CD4-positive, alpha-beta T cell (primary cell): ENCODE measurements at places on chromosomes 12 and 14.

DNA sequence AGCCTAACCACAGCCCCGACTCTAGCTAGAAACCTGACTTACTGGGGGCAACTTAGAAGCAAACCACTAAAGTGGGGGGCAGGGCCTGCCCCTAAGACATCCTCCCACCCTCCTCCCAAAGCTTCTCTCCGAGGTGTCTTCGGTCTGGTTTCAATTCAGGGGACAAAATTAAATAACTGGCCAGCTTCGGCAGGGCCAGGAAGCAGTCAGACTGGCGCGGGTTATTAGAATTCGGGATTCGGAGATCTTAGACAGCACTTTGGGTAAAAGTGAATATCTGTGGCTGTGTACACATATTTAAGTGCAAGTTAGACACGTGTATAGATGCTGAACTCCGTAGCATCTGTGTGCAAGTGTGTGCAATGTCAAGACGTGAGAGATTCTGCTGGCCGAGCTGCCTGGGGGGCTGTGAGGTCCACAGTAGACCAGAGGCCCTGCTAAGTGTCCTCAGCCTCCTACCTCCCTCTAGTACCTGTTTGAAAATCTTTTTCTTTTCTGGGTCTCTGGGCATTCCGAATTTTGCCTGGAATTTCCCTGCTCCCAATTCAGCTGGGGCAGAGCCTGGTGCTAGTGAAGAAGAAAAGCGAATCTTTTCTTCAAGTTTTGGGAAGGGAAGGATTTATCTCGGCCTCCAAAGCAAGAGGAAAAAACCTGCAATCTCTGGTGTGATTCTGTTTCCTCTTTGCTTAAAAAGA, 4.0 kb upstream of the HOXC10 start:
- no peak for DNase-seq
- no peak overlapping the region for H3K4me3 ChIP-seq
- H3K36me3 ChIP-seq, result no peaks in the 10 kb centered on the region
- H3K4me1 ChIP-seq, result peaks cover 33% of the 10 kb centered on the region
- no peak overlapping the region for H3K27ac ChIP-seq
- peaks cover 96% of the 10 kb centered on the region for H3K27me3 ChIP-seq

GRCh38 chr14:71338153-71338552, 430.9 kb downstream of the PCNX1 start:
- no peak overlapping the region for H3K4me3 ChIP-seq
- no peaks in the 10 kb centered on the region for H3K27me3 ChIP-seq
- no peak for DNase-seq
- no peaks in the 10 kb centered on the region for H3K4me1 ChIP-seq
- H3K27ac ChIP-seq, result no peak overlapping the region

- H3K36me3 ChIP-seq, result peaks cover 2% of the 10 kb centered on the region
- H3K27me3 ChIP-seq, result no peaks in the 10 kb centered on the region
- peaks cover 15% of the 10 kb centered on the region for H3K4me1 ChIP-seq
- DNase-seq, result no peak
These were observed 3.7 kb upstream of the DHRS4L2 start for GRCh38 chr14:23984891-23985602.

GRCh38 chr12:91978143-91978542, 167.5 kb downstream of the BTG1 start:
- DNase-seq, result no peak
- H3K4me3 ChIP-seq, result no peak overlapping the region
- peak overlapping the region; percentile 2 for H3K27ac ChIP-seq
- no peaks in the 10 kb centered on the region for H3K36me3 ChIP-seq
- no peaks in the 10 kb centered on the region for H3K27me3 ChIP-seq

DNA sequence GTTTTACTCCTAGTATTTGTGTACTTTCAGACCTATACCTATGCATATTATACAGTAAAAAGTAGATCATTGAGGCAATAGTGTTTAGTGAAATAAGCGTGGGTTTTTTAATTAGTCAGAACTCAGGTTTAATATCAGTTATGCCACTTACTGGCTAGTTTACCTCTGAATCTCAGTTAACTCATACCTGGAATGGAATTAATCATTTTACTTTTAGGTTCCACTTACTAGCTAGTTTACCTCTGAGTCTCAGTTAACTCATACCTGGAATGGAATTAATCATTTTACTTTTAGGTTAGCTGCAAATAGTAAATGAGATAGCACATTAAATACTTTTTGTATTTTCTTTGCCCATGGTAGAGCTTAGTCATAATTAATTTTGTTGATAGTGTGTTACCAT, 475.7 kb downstream of the CCER1 start:
- no peak overlapping the region for H3K27ac ChIP-seq
- H3K27me3 ChIP-seq, result no peaks in the 10 kb centered on the region
- DNase-seq, result no peak
- H3K4me3 ChIP-seq, result no peak overlapping the region
- H3K36me3 ChIP-seq, result no peaks in the 10 kb centered on the region

DNA sequence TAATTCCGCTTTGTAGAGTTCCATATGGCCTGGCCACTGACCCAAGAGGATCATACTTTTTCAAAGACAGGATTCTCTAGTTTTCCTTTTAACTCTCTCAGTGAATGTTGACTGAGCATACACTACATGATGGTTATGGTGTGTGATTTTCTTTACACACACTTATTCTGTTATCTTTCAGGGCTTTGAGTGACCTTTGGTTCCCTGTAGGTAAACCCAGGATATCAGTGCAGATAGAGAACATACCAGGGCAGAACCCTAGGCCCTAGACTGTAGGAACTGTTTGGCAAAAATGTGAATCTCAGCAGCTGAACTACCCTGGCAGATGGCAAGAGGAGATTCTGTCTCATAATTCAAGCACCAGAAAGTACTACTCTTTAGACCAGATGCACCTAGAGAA, 159.6 kb downstream of the KCNA5 start:
- H3K4me1 ChIP-seq, result no peaks in the 10 kb centered on the region
- no peaks in the 10 kb centered on the region for H3K36me3 ChIP-seq
- DNase-seq, result no peak
- peaks cover 12% of the 10 kb centered on the region for H3K27me3 ChIP-seq
- H3K27ac ChIP-seq, result no peak overlapping the region
- H3K4me3 ChIP-seq, result no peak overlapping the region

DNA sequence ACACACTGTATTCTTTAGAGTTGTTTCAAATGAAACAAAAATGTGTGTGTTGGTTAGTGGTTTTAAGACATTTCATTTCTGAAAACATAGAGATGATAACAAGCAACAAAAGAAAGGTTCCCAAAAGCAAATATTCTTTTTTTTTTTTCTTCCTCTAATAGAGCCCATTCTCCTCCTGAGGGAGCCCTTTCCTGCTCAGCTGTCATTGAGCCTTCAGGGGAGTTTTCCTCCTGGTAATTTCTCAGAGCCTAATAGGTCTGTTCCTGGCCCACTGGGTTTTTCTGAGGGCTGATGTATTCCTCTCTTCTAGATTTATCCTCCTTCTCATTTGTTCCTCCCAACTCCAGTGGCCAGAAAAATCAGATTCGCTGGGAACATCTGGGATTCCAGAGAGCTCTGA, 654.5 kb downstream of the NOVA1 start:
- no peaks in the 10 kb centered on the region for H3K27me3 ChIP-seq
- H3K4me3 ChIP-seq, result no peak overlapping the region
- H3K4me1 ChIP-seq, result no peaks in the 10 kb centered on the region

DNA sequence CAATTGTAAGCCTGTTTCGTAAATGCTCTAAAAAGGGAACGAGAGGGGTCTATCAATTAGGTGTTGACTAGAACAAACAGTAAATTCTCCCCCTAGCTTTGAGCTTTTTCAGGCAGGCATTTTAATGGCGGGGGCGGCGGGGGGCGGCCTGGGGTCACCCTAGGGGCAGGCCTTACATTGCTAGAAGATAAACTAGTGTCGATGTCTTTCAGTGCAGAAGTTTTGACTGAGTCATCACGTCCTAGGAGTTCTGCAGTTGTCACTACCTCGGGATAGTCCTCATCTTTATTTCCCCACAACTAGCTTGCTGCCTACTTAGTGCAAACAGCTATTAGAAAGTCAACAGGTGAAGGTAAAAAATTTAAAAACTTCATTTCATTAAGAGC, 1.6 kb downstream of the ATP6V1D start:
- H3K27me3 ChIP-seq, result no peaks in the 10 kb centered on the region
- no peak overlapping the region for H3K27ac ChIP-seq
- no peak overlapping the region for H3K4me3 ChIP-seq
- DNase-seq, result no peak

GRCh38 chr12:1939331-1939730, 20.9 kb upstream of the CACNA2D4 start:
- H3K4me3 ChIP-seq, result no peak overlapping the region
- peaks cover 20% of the 10 kb centered on the region for H3K36me3 ChIP-seq

GRCh38 chr14:86193756-86194155, 663.8 kb downstream of the FLRT2 start:
- H3K4me1 ChIP-seq, result no peaks in the 10 kb centered on the region
- no peak overlapping the region for H3K27ac ChIP-seq
- H3K36me3 ChIP-seq, result no peaks in the 10 kb centered on the region
- H3K27me3 ChIP-seq, result no peaks in the 10 kb centered on the region
- DNase-seq, result no peak

GRCh38 chr12:125303337-125303736, 238.1 kb downstream of the AACS start:
- H3K4me1 ChIP-seq, result no peaks in the 10 kb centered on the region
- H3K4me3 ChIP-seq, result no peak overlapping the region
- H3K27ac ChIP-seq, result no peak overlapping the region

- no peaks in the 10 kb centered on the region for H3K27me3 ChIP-seq
- H3K36me3 ChIP-seq, result peaks cover 9% of the 10 kb centered on the region
- H3K4me3 ChIP-seq, result no peak overlapping the region
These were observed 242.1 kb downstream of the CHST11 start for GRCh38 chr12:104698871-104699270.

DNA sequence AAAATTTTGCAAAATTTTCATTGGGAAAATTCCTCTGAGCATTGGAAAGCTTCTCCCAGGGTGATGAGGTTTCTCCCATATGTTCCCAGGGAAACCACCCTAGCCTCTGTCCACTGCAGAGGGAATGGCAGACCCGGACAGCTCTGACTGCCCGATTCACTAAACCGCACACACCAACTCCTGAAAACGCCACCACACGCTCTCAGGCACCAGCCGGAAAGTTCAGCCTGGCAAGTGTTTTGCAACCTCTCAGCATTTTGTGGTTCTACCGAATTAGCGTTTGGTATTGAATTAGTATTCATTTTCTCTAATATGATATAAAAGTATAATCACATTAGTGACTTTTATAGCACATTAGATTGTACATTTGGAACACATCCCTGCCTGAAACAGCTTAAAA, 213.4 kb downstream of the PHETA1 start:
- no peaks in the 10 kb centered on the region for H3K27me3 ChIP-seq
- DNase-seq, result no peak
- no peaks in the 10 kb centered on the region for H3K36me3 ChIP-seq
- no peak overlapping the region for H3K4me3 ChIP-seq
- H3K27ac ChIP-seq, result no peak overlapping the region

DNA sequence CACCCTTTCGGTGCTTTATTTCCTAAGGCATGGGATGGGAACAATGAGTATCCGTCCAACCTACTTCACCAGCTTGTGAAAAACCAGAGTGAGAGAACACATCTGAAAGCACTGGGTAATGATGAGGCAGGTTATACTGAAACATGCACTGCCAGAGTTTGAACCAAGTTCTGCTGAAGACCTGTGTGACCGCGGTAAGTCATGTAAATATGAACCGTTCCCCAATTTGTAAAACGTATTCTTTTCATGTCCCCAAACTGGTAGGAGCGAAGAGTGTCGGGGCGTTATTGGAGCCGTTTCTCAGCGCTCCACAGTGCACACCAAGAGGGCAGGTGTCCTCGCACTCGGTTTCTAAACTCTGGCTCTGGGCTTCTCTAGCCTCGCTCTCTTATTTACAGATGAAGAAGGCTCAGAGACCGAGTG, 788 bp upstream of the NGDN start:
- peaks cover 27% of the 10 kb centered on the region for H3K36me3 ChIP-seq
- H3K4me1 ChIP-seq, result peaks cover 14% of the 10 kb centered on the region
- H3K27me3 ChIP-seq, result no peaks in the 10 kb centered on the region
- no peak for DNase-seq

DNA sequence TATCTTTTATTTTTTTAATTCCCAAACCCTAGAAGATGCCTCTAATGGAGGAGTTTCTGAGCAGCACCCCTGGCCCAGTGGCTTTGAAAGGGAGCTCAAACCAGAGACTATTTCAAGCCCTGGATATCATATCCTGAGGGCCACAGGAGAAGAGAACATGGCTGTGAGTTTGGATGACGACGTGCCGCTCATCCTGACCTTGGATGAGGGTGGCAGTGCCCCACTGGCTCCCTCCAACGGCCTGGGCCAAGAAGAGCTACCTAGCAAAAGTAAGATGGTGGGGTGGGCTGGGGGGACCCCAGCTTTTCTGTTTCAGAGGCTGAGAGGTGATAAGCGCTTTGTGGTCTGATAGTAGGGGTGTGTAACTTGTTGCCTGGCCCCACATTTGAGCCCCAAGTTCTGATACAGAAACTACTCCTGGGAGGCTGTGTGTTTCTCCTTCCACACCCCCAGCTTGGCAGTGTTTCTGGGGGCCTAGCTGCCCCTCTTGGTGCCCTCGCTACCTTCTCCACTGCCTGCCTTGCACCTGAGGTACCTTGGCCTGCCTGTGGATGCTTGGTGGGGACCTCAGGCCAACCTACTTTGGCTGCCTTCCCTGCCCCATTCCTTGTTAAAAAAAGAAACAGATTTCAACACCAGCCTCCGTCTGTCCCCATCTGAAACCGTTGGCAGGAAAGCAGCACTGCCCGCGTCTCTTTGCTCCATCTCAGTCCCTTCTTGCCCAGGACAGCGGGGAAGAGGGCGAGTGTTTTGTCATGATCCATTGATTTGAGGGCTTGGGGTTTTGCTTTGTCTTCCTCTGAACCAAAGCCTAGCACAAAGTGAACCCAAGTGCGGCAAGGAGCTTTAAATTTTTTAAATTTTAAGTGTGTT, 5.7 kb downstream of the TPCN1 start:
- H3K4me3 ChIP-seq, result no peak overlapping the region
- no peak for DNase-seq
- no peaks in the 10 kb centered on the region for H3K27me3 ChIP-seq
- H3K27ac ChIP-seq, result no peak overlapping the region
- H3K4me1 ChIP-seq, result peaks cover 70% of the 10 kb centered on the region
